Cortex of kidney (tissue), 1 donor: ENCODE measurements at places on chromosomes 12 and 14.

- DNase-seq, result no peak
Measured at GRCh38 chr14:29814156-29815015, 113.3 kb downstream of the PRKD1 start.

GRCh38 chr12:12918781-12919389 lies 27.5 kb downstream of the GPRC5A start:
- DNase-seq, result no peak

- no peak for DNase-seq
Measured at GRCh38 chr12:47610686-47611252, 95.1 kb downstream of the RPAP3 start.

- no peak for DNase-seq
Measured at GRCh38 chr12:105418229-105418628, 87.7 kb downstream of the C12orf75 start.

DNA sequence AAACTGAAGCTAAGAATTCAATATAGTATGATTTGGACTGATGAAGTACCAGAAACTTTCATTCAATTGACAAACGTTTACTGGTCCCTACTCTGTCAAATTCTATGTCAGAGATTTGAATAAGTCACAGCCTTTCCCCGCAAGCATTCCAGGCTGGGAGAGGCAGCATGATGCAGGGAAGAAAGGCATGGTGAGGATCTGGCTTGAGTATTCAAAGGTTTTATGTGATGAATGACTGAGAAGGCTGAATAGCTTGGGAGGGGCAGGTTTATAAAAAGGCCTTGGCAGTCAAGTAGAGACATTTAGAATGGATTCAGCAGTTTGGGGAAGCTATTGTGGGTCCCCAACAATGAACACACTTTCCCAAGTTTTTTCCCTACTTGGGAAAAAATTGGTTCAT lies 431.8 kb downstream of the DPF3 start:
- no peak for DNase-seq

- DNase-seq, result no peak
Measured at GRCh38 chr12:25705261-25705660, 152.2 kb upstream of the LMNTD1 start.

- no peak for DNase-seq
Measured at GRCh38 chr12:27244689-27245488, 803 bp downstream of the STK38L start.

DNA sequence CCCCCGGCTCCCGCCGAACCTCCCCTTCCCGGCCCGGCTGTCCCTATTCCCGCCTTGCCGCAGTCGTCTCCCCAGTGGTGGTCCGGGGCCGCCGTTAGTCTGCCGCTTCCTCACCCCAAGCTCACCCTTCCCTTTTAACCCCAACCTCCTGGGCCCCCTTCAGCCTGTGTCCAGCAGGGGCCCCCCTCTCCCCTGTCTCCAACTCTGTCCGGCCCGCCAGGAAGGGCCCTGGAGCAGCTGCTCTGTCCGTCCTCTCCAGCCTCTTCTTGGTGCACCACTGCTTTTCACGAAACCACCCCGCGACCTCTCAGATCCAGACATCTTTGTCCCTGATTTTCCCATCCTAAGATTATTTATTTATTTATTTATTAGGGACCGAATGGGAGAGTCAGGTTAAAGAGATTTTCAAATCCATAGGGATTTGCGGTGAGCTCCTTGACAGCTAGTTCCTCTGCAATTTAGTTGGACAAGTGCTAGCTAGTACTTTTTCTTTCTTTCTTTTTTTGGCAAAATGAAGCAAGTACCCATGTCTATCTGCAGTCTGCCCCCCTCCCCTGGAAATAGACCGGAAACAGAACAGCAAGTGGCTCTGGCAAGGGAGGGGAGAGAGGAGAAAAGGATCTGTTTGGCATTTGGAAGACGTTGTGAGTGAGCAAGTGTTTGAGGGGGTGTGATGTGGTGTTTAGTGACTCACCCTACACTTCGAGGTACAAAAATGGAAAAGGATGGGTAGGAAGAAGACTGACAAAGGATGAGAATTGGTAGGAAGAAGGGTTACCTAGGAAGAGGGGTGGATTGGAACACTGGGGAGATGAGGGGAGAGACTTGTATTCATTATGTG lies 632 bp downstream of the UBR7 start:
- DNase-seq, result no peak

GRCh38 chr14:70808416-70809224 lies 693 bp downstream of the MAP3K9 start:
- no peak for DNase-seq

DNA sequence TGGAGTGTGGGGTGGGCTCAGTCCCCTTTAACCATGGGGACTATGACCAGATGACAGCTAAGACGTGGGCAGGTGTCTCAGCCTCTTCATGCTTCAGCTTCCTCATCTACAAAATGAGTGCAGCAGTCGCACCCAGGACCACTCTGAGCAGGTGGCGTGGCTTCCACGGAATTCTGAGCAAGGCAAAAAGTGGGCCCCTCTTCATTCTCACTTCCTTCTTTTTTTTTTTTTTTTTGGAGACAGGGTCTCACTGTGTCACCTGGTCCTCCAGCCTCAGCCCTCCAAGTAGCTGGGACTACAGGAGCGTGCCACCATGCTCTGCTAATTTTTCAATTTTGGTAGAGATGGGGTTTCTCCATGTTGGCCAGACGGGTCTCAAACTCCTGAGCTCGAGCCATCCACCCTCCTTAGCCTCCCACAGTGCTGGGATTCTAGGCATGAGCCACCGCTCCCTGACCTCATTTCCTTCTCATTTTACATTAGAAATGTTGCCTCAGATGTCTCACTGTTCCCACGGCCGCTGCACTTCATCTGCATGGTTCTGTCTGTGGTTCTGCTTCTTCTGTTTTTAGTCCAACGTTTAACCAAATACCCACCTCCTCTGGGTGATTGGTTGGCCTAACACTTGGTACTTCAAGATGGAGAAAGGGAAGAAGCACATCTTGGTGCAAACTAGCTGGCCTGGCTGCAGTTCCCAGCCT lies 41.3 kb upstream of the BCL7A start:
- DNase-seq, result no peak

- no peak for DNase-seq
Measured at GRCh38 chr12:3493043-3493858, 2.2 kb downstream of the PRMT8 start.

DNA sequence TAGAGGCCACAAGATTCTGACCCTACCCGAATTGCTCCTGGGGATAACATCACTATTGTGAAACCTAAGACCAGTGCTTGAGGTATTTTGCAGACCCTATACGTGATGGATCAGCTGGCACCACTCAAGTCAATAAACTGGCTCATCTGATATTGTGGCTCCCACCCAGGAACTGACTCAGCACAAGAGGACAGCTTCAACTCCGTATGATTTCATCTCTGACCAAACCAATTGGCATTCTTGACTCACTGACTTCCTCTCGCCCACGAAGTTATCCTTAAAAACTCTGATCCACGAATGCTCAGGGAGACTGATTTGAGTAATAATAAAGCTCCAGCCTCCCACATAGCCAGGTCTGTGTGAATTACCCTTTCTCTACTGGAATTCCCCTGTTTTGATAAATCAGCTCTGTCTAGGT lies 1036.1 kb upstream of the TMEM132C start:
- no peak for DNase-seq

DNA sequence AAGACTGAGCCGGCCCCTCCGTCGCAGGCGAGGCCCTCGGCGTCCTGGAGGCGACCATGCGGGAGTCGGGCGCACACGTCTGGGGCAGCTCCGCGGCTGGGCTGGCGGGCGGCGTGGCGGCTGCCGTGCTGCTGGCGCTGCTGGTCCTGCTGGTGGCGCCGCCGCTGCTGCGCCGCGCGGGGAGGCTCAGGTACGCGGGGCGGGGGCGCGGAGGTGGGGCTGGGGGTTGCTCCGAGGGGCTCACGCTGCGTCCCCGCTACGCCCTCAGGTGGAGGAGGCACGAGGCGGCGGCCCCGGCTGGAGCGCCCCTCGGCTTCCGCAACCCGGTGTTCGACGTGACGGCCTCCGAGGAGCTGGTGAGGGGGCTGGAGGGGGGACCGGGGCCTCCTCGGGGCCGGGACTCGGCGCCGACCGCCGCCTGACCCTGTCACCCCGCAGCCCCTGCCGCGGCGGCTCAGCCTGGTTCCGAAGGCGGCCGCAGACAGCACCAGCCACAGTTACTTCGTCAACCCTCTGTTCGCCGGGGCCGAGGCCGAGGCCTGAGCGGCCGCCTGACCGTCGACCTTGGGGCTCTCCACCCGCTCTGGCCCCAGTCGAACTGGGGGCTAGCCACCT lies 7.8 kb downstream of the AMN start:
- no peak for DNase-seq

DNA sequence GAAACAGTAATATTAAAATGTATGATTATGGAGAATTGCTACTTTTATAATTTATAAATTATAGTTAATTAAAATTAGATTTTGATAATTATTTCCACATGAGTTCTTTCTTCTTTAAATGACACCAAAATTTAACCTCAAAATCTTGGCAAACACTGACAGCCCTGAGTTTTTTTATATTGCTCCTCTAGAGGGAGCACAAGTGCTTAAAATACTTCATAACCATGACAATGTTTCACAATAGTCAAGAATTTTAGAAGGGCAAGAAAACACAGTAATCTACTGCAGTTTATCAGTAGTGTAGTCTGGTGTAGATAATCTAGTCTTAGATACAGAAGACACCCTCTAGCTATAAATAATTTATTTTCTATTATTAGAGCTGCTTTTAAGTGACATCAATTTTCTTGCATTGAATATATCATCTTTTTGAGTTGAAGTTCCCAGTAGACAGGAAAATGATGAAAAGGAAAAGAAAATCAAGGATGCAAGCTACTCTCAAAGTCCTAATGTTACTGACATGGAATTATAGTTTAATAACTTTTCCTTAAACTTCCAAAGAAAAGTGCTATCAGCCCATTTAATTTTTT lies 14.3 kb upstream of the PTGER2 start:
- no peak for DNase-seq

- DNase-seq, result no peak
Measured at GRCh38 chr14:84891404-84891803, 638.5 kb upstream of the FLRT2 start.

DNA sequence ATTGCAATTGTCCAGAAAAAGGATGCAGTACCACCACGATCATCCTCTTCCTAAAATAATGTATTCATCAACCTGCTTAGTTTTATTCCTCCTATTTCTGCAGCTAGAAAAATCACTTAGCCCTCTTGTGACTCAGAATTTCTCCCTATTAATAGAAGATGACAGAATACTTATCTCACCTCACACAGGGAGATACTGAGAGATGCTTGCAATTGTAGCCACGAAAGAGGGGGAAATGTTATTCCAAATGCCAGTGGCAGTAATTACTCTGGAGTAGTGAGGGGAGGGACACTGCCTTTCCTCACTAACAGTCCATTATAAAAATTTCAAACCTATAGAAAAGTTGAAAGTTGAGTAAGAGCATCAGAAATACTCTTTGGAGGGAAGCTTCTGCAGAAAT lies 11.8 kb upstream of the DUSP6 start:
- no peak for DNase-seq

- DNase-seq, result no peak
Measured at GRCh38 chr12:39372929-39373328, 70.0 kb downstream of the KIF21A start.

GRCh38 chr12:1619587-1619986 lies 9.4 kb upstream of the WNT5B start:
- DNase-seq, result no peak

GRCh38 chr12:123319826-123320225 lies 44.8 kb downstream of the SBNO1 start:
- DNase-seq, result no peak

DNA sequence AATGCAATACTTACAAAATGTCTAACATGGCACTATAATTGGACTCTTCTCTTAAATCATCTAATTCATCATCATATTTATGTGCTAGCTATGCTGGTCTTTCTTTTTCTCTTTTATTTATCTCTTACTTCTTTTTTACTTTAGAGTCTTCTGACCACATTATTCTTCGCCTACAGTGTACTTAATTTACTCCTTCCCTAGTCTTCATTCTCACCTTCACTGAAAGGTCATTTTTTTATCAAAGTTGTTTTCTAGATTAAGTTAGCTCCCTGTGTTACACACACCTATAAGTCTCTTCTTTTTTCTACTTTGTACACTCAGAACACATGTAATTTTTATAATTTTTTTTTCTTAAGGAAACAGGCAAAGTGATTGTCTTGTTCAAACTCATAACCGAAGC lies 1351.2 kb downstream of the FSCB start:
- DNase-seq, result no peak

GRCh38 chr12:79326663-79327062 lies 364.1 kb downstream of the PAWR start:
- no peak for DNase-seq

GRCh38 chr14:23006188-23006534 lies 3.8 kb downstream of the C14orf93 start:
- DNase-seq, result no peak

- DNase-seq, result no peak
Measured at GRCh38 chr14:89856871-89857345, 97.6 kb downstream of the EFCAB11 start.
